Amniotic stem cell (primary cell): ENCODE measurements at places on chromosomes 4 and X.
A peak's percentile ranks its signal among the peaks of the same experiment; 100 is the strongest.

- DNase-seq: peak; percentile 23
Measured at GRCh38 chr4:143337600-143338287, 1.1 kb downstream of the GAB1 start.

GRCh38 chr4:95742179-95742578 is 97.7 kb upstream of the PDHA2 start:
- no peak for DNase-seq

- DNase-seq: no peak
Measured at GRCh38 chr4:37427193-37427592, 182.7 kb downstream of the NWD2 start.

- DNase-seq: no peak
Measured at GRCh38 chr4:31236639-31237173, 516.5 kb downstream of the PCDH7 start.

DNA sequence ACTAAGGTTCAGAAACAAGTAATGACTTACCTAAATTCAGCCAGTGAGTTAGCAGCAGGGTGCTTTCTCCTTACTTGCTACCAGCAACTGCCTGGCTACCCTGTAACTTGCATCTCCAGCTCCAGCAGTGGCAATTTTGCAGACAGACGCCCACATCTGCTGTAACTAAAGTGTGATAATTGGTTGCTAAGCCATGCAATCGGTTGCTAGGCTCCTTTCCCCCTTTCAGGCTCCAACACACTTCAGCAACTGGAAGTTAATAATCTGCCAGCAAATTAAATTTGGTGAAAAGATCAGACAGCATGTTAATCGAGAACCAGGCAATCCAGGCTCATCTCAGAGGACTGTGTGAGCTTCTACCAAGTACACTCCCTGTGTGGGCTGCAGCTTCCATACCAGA is 24.2 kb upstream of the ARHGEF9 start:
- DNase-seq: no peak

GRCh38 chr4:71608678-71609071 is 175.2 kb downstream of the GC start:
- DNase-seq: no peak

DNA sequence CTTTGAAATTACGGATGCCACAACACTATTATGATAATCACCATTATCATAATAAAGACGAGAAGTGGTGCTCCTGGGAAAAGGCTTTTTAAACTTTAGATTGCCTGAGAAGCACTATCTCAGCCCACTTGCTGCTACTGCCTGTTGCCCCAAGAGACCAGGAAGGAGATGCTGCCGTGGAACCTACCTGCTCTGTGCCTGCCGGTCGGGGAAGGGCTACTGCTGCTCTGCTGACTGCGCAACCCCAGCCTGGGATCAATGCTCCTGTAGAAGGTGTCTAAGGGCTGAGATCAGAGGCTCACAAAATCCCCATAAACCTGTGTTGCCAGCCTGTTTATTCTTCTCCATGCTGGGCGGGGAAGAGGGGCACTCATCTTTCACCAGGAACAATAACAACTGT is 145.3 kb upstream of the VCX3B start:
- no peak for DNase-seq

GRCh38 chr4:115723621-115724020 is 610.2 kb upstream of the NDST4 start:
- DNase-seq: no peak

- no peak for DNase-seq
Measured at GRCh38 chr4:22434895-22435294, 81.0 kb downstream of the ADGRA3 start.

GRCh38 chr4:54403700-54404453 is 174.8 kb downstream of the PDGFRA start:
- no peak for DNase-seq

GRCh38 chr4:130855533-130855932 is 1759.6 kb downstream of the C4orf33 start:
- no peak for DNase-seq

DNA sequence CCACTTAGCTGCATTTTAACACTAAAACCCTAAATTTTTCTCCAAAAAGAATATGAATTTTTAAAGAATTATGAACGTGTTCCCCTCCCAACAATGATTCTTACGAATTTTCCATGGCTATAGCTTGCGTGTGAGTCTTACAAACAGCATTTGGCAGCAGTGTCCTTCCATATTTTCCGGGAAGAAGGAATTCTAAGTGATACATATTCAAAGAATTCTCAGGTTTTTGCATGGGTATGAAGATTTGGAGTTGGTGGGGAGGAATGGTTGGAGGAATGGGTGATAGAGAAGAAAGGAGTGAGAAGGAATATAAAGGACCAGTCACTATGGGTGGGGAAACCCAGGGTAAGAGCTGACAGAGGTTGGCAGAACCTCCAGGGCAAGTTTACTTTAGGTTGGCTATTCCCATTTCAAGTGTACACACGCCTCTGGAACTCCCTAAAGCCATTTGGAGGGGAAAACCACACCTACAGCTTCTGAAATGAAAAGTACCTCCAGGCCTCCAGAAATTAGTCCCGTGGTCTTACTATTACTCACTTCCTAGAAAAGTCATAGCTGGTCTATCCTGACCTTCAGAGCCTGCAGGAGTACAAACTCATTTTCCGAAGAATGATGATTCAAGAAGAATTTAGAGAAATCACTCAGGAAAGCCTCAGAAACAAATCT is 420.8 kb upstream of the DIPK2B start:
- DNase-seq: peak; percentile 16

GRCh38 chr4:87034527-87034926 is 99.7 kb downstream of the AFF1 start:
- DNase-seq: no peak

- no peak for DNase-seq
Measured at GRCh38 chrX:46398126-46398525, 147.1 kb downstream of the ZNF674 start.

DNA sequence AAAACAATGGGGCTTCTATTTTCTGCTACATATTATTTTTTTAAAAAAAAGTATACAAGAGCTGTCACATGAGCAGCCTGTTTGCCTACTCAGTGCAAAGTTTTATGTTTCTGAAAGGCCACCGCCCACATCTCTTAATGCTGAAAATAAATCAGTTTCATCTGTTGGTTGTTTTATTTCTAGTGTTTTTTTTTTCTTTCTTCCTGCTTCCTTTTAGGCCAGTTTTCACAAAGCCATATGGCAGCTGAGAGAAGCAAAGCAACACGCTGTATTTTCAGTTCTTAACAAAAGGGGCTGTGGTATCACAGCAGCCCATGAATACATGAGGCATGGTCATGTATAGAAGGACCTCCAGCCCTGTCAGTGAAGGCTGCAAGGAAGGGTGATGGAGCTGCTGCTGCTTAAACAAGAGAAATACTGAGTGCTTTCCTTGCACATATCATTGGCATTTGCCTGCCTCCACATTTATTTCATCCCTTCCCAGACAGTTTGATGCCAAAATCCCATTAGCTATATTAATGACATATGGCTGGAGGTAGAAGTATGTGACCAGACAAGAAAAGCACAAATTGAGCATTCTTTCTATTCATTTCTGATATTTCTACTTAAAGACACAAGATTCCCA is 172.5 kb downstream of the PCDH18 start:
- no peak for DNase-seq

DNA sequence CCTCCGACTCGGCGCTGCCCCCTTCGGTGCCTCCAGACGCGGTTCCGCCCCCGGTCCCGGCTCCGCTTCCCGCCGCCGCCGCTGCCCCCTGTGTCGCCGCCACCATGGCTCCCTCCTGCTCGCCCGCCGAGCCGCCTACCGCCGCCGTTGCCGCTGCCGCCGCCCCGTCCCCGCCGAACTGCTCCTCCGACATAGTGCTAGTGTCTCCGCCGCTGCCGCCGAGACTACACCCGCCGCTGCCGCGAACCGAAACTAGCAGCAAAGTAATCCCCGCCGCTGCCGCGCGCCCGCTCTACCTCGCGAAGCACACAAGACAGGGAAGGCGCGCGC is 340 bp downstream of the HNRNPD start:
- DNase-seq: no peak

GRCh38 chr4:89954906-89955695 is 60.4 kb downstream of the MMRN1 start:
- no peak for DNase-seq
